Right forelimb (tissue), 1 donor: ENCODE measurements at places on chromosomes 16 and 17.

DNA sequence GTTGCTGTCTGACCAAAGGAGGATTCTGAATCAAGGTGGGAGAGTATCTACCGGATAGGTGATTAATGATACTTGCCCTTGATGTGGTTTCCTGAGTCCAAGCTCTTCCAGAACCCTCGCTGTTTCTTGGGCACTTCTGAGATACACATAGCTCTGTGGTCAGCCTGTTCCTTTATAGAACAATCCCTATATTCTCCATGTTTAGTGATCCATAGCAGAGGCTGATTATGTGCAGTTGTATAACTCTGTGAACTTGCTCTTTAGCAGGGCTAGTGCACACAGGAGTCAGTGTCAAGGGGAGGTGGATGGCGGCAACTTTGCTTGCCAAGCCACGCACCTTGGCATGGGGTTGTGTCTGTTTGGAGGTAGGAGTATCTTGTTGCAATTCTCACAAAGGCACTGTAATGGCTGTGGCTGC, 36.1 kb downstream of the ARL4D start:
- no peak for DNase-seq

- no peak for DNase-seq
Measured at GRCh38 chr17:44170499-44171201, at the start of gene ASB16. TSS of gene ASB16 (plus strand) at chr17:44170704. CDS start at chr17:44170790, 86 bp downstream.

DNA sequence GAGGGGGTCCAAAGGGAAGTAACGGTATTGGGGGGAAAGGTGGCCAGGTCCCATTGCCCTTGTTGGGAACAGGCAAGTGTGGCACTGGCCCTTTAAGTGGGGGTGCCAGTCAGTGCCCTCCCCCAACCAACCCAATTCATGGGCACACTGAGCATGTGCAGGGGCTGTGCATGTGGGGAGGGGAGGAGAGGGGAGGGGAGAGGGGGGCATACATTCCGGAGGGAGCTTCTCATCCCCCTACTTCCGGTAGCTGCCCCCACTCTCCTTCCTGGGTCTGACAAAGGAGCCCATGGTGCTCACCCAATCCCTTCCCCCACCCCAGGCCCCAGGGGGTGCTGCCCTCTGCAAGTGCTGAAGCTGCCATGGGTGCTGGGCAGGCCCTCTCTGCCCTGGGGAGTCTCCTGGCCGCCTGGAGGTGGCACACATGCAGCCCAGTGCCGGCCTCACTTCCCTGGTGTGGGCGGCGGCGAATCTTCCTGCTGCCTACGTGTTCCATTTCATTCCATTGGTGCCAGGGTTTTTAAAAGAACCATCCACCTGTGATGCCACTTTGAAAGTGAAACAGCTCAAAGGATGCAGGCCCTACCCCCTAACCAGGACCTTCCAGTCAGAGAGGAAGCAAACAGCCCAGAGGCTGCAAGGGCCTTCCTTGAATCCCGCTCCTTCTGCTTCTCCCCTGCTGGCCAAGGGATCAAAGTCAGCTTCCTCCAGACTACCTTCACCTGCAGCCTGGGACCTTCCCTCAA, 11.0 kb downstream of the HEXIM2 start:
- peak; percentile 80 for DNase-seq

DNA sequence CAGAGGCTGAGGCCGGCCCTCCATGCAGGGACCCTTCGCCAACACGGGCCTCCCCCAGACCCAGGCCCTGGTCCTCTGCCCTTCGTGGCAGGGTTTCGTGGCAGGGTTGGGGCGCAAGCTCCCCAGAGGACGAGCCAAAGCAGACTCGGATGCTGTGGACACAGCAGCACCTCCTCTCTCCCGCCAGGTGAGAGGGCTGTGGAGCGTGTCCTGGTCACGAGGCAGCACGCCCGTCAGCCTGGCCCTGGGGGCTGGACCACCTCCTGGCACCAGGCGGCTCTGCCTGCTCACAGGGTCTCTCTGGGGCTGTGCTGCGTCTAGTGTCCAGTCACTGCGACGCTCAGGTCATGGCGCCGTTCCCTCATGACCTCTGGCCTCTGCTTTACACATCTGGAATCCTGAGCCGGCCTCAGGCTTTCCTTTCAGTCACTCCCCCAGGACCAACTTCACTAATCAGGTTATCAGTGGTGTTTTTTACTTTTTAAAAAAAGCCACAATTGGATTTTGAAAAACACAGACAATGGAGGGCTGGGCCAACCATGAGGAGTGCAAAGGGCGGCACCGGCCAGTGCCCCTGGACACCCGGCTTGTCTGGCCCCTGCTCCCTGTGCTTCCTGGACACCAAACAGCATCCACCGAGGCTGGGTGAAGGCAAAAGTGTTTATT, 5.4 kb downstream of the NDUFAF8 start:
- no peak for DNase-seq

DNA sequence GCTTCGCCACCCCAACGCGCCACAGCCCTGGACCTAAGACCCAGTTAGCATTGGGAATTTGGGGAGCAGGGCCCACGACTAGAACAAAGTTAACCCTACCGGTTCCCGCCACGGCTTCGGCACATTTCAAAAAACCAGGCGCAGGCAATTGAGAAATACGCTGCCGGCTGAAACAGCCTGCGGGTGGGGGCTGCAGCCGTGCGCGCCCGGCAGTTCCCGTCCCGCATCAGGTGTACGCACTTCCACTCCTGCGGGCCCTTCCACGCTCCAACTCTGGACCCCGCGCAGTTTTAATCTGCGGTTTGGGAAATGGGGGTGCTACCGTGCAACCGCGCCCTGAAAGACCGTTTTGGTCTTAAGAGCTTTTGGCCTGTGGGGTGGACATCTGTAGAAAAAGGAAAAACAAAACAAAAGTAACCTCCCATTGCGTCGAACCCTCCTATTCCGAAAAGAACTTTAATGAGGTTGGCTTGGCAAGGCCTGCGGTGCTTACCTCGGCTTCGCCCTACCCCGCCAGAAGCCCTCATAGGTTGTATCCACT, 7.1 kb downstream of the IRX5 start:
- DNase-seq: peak; percentile 52

DNA sequence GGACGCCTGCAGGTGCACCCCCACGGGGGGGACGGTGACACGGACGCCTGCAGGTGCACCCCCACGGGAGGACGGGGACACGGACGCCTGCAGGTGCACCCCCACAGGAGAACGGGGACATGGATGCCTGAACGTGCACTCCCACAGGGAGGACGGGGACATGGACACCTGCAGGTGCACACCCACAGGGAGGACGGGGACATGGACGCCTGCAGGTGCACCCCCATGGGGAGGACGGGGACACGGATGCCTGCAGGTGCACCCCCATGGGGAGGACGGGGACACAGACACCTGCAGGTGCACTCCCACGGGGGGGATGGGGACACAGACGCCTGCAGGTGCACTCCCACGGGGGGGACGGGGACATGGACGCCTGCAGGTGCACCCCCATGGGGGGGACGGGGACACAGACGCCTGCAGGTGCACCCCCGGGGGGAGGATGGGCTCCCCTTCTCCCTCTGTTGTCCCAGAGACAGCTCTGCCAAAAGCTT, 114.5 kb upstream of the METRNL start:
- DNase-seq: no peak

DNA sequence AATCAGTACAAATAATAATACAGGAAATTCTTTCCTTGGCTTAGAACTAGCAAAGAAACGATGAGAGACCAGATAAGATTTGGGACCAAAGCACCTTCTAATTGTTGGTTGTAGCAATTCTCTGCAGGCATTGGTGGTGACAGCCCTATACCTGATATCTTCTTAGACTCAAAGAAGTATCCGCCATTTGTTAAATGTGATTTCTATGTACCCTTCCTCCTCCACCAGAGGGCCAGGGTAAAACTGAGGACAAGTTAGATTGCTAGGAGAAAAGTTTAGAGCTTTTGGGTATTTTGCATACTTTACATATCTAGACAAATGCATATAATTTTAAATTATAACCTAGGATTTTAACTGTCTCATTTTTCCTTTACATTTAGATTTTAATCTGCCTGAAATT, 304.3 kb downstream of the HS3ST4 start:
- no peak for DNase-seq

DNA sequence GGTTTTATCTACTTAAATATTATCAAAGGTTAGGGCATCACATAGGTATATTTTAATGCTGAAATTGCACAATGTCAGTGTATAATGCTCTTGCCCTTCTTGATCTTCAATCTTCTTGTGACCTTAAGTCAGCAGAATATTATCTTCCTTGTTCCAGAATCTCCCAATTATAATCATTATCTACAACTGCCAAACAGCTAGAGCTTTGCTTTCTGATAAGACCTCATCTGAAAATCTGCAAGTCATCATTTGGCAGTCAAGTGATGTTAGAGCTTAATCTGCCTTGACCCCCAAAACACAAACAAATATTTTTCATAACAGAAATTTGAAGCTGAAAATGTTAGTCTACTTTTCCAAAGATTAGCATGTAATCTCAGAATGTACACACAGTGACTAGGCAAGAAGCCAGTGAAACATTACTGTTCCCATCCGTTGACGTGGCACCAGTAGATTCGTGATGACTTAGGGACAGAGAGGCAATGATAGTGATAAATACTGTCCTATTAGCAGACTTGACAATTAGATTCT, 19.8 kb downstream of the REXO5 start:
- DNase-seq: no peak

- peak; percentile 78 for DNase-seq
Measured at GRCh38 chr16:49564496-49565229, 191.1 kb downstream of the C16orf78 start.

DNA sequence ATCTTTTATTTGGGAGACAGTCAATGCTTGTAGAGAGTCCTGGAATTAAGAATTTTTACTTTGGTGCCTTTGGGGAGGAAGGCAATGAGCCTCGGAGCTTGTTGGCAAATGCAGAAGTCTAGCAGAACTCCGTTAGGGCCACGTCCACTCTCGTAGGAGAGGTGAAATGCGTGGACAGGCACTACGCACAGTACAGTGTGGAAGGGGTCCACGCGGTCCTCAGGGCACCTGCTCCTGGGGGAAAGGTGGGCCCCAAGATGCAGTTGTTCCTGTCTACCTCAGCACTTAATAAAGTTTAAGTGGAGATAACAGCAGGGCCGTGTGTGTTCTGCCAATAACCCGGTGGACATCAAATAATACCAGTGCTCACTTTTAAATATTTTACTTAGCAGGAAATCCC, 1.8 kb downstream of the RAB11FIP3 start:
- no peak for DNase-seq

DNA sequence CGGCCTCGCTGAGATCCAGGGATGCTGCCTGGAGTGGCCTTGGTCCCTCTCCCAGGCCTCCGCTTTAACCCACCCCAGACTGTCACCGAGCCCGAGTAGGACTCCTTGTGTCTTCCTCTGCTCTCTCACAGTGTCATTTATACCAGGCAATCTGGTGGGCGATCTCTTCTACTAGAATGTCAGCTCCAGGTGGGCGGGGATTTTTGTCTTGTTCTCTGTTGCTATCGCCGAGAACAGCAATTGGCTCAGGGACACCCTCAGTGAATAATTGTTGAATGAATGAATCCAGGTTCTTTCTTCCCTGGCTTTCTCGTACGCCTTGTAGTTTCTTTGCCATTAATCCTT, 591 bp downstream of the DHX38 start:
- no peak for DNase-seq

DNA sequence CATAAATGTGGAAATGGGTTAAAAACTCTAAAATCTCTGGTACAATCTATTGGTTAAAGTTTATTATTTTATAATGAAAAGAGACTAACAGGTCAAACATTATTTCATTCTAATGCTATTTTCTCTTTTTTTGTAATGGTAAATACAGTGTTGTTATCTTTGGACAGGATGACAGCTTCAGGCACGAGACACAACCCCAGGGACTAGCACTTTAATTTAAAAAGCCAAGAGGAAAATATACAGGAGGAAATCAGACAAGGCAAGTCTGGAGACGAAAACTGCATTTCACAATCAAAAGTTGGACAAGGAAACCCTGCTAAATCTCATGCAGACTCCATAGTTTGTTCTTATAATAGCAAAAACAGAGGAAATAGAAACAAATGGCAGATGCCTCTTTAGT, 589.1 kb upstream of the CDH8 start:
- no peak for DNase-seq

- no peak for DNase-seq
Measured at GRCh38 chr16:57358086-57358420, 530 bp upstream of the CCL22 start.

- no peak for DNase-seq
Measured at GRCh38 chr16:69706256-69706974, 19.9 kb downstream of the NQO1 start.

GRCh38 chr17:72693151-72693878, 399.2 kb downstream of the SLC39A11 start:
- no peak for DNase-seq
